LHCN-M2 (cell line): ENCODE measurements at places on chromosomes 5 and 9.

DNA sequence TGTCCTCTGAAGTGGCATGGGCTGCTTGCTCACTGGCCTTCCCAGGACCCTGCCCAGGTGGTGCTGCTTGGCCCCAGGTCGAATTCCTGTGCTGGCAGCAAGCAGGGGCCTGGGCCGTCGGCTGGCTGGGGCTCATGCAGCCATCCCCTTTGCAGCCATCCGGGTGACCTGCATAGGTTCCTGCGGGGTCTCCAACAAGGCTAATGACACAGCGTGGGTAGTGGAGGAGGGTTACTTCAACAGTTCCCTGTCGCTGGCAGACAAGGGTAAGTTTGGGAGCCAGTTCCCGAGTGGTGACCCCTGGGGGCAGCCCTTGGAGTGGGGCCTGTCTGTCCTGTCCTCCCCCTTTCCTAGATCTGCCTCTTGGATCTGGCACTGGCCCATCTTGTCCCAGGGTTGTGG, 6.1 kb upstream of the EHMT1 start:
- no peak for DNase-seq

DNA sequence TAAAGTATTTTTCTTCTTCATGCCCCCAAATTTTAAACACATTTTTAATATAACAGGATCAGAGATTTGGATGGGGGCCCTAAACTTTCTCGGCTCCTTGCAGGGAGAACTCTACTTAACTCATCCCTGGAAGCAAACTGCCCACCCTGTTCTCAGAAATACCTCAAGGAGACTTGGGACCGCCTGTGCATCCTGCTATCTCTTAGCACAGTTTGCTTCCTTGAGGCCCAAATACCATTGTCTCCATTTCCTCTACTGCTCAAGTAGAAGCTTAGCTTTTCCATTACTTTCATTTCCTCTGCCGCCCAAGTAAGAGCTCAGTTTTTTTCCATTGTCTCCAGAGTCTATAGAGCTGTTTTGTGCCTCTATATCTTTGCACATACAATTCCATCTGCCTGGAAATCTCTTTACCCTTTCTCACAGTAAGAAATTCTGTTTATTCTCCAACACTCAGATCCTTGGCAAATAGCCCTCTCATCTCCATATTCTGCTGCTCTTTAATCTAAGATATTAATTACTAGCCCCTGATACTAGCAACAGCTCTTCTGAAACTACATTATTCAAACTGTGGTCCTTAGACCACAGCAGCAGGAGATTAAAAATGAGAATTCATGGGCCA, 137.8 kb downstream of the CEMIP2 start:
- DNase-seq, result no peak

GRCh38 chr5:130137681-130138080, 233.4 kb downstream of the CHSY3 start:
- no peak for DNase-seq

GRCh38 chr5:80435476-80435875, 27.6 kb downstream of the ZFYVE16 start:
- DNase-seq, result no peak

- DNase-seq, result no peak
These were observed 11.5 kb downstream of the PRRX2 start for GRCh38 chr9:129676975-129677374.

DNA sequence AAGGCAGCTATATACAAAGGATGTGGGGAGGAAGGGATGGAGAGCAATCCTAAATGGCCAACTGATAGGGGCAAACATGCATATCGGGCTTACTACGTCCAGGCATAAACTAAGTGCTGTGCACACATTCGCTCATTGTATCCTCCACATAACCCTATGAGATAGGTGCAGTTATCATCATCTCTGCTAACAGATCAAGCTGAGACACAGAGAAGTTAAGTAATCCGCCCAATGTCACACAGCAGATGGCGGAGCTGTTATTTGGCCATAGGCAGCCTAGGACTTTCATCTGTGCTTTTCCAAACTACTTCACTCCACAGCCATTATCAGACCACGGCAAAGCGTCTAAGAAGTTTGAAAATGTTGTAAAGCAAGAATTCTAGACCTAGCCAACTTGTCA, 197.5 kb downstream of the RGS3 start:
- no peak for DNase-seq

DNA sequence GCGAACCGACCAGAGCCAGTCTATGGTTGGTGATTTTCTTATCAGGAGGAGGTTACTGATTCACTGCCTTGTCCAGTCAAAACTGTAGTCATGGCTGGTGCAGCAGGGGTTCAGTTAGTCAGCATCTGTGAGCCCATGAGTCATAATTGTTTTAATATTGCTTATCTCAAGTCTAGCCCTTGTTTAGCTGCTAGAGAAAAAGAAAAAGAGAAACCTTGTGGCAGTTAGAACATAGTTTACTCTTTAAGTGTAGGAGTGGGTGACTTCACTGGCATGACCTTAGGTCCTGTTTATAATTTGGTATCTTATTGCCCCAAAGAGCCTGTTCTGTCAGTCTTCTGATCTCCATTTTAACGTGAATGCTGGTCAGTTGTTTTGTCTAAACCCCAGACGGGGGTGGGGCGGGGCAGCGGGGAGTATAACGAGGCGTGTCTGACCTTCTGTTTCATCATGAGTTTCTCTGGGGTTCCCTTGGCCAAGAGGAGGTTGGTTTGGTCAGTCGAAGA, 76.9 kb upstream of the NFIL3 start:
- DNase-seq, result peak; percentile 69

DNA sequence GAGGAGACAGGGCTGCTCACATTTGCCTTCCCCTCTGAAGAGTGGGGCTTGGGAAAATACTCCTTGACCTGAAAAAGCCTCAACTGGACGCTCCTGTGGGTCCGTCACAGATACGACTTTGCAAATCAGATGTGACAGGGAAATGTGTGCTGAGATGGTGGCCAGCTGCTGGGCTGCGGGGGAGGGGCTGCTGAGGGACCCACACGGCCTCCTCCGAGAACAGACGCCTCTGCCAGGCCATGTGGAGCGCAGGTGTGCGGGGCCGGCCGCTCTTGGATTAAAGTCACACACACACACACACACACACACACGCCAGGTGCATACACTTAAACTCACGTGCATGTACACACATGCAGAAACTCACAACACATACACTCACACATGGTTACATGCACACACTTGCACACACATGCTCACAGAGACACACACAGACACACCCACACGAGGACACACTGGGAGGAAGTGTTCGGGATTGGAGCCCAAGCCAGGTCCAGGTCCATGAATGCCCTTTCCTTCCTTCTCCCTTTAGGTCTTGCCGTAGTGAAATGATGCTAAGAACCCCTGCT, 167.4 kb downstream of the GAPVD1 start:
- DNase-seq, result no peak

DNA sequence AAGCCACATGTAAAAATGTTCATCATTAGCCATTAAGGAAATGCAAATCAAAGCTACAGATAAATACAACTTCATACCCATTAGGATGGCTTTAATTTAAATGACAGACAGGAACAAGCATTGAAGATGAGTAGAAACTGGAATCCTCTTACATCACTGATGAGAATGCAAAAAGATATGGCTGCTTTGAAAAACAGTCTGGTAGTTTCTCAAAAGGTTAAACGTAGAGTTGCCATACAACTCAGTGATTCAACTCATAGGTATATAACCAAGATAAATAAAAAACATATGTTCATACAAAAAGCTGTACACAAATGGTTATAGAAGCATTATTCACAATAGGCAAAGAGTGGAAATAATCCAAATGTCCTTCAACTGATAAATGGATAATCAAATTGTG, 228.8 kb upstream of the ZNF462 start:
- no peak for DNase-seq

GRCh38 chr5:152686931-152687330, 281.9 kb upstream of the NMUR2 start:
- peak; percentile 28 for DNase-seq

- no peak for DNase-seq
These were observed 1.0 kb downstream of the PRDM6 start for GRCh38 chr5:123089914-123090660.

- DNase-seq, result peak; percentile 59
These were observed 13.2 kb downstream of the TTC39B start for GRCh38 chr9:15293804-15294316.

DNA sequence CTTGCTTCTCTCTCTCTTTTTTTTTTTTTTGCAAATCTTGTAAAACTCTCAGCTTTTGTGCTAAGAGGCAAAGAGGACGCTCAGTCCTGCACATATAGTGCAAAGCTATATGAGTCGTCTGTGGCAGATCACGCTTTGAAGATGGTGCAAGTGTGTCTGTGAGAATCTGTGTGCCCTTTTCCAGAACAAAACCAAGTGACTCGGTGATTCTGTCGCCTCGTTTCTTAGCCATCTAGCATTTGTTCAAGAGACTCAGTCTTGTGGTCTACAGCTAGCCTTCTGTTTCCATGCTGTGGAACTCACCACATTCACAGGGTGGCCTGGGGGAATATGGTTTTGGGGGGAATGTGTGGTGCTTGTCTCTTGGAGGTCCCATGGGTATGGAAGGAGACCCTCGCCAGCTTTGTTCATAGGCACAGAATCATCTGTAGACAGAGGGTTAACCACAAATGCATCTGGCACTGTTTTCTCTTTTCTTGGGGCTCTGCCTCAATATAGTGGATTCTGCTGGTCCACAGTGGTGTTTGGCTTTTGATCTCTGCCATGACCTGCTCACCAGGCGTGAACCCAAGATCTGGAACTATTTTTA, 82.1 kb downstream of the C9orf152 start:
- no peak for DNase-seq

- DNase-seq, result no peak
These were observed 241.7 kb upstream of the GAS1 start for GRCh38 chr9:87189006-87189405.

- DNase-seq, result no peak
These were observed 169.6 kb upstream of the GNA14 start for GRCh38 chr9:77817590-77818311.

DNA sequence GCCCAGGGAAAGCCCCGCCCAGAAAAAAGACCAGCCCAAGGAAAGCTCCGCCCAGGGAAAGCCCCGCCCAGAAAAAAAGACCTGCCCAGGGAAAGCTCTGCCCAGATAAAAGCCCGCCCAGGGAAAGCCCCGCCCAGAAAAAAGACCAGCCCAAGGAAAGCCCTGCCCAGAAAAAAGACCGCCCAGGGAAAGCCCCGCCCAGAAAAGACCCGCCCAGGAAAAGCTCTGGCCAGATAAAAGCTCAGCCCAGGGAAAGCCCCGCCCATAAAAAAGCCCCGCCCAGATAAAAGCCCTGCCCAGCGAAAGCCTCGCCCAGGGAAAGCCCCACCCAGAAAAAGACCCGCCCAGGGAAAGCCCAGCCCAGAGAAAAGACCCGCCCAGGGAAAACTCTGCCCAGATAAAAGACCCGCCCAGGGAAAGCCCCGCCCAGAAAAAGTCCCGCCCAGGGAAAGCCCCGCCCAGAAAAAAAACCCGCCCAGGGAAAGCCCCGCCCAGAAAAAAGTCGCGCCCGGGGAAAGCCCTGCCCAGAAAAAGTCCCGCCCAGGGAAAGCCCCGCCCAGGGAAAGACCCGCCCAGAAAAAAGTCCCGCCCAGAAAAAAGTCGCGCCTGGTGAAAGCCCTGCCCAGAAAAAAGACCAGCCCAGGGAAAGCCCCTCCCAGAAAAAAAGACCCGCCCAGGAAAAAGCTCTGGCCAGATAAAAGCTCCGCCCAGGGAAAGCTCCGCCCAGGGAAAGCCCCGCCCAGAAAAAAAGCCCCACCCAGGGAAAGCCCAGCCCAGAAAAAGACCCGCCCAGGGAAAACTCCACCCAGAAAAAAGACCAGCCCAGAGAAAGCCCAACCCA, 11.9 kb downstream of the GRIN1 start:
- no peak for DNase-seq

DNA sequence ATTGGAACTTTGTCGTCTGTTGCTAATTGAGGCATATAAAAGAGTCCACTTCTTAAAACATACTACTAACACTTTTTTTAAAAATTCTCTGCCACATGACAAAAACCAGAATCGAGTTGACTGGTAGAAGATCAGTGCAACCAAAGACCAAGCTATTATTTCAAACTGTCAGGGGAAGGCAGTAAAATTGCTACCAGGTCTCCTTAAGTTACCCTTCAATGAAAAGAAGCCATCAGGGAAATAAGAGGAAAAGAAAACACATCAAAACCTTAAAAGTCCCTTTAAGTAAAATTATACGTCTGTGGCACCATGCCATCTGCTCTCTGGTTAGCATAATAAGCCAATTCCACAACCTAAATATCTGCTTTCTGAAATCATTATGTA, 9.6 kb downstream of the ZNF608 start:
- DNase-seq, result no peak

- no peak for DNase-seq
These were observed 22.2 kb downstream of the RALGDS start for GRCh38 chr9:133098871-133099270.

DNA sequence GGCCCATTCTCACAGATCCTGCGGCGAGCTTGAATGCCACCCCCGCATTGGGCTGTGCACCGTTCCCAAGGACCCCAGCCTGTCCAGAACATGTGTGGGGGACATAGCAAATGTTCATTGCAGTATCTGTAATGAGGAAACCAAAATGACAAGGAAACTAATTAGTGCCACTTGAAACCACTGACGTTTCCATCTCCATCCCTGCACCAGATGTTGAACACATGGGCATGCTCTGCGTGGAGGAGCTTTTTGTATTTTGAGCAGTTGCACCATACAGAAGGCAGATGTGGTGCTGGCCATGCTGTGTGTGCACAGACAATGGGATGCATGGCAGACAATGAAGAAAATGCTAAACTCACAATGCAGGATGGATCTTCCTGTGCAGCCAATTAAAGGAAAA, 437.7 kb downstream of the SEMA5A start:
- DNase-seq, result no peak

GRCh38 chr9:20526500-20527319, 95.6 kb downstream of the MLLT3 start:
- peak; percentile 10 for DNase-seq

DNA sequence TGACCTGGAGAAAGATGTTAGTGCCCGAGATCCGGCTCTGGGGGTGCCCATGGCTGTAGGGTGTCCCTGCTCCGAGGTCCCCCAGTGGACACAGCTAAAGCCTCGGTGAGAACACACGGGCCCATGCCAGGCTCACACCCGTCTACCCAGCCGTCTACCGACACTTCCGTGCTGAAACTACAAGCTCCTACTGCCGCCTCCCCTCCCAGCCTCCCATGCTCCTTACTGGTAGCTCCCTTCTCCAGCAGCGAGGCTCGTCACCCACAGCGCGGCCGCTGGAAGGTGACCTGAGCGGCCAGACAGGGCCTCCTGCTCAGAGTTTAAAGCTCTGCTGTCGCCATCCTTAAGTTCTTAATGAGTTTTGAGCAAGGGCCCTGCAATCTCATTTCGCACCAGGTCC, 33.2 kb upstream of the CLPTM1L start:
- DNase-seq, result no peak

GRCh38 chr5:119270121-119270565, 85.7 kb upstream of the TNFAIP8 start:
- DNase-seq, result no peak
